ENCODE measurements at places on chromosomes 16 and 17.

- DNase-seq = no peak
Observed at GRCh38 chr17:78868391-78868790, 27.8 kb upstream of the USP36 start.

DNA sequence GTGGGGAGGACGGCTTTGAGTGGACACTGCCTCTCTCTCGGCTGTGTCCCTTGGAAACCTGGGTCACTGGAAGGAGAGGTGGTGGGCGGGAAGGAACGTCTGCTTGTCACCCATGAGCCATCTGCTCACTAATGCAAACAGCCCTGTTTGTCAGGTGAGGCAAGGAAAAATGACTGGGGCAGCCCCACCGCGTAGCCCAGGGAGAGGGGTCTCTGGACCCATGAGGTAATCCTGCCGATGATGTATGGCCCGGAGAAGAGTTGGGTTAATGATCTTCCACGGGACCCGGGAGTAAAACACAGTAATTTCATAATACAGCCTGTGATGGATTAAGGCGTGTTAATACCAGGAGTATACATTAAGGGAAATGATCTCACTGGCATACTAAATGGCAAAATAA is 197.0 kb downstream of the CYLD start:
- no peak for DNase-seq

DNA sequence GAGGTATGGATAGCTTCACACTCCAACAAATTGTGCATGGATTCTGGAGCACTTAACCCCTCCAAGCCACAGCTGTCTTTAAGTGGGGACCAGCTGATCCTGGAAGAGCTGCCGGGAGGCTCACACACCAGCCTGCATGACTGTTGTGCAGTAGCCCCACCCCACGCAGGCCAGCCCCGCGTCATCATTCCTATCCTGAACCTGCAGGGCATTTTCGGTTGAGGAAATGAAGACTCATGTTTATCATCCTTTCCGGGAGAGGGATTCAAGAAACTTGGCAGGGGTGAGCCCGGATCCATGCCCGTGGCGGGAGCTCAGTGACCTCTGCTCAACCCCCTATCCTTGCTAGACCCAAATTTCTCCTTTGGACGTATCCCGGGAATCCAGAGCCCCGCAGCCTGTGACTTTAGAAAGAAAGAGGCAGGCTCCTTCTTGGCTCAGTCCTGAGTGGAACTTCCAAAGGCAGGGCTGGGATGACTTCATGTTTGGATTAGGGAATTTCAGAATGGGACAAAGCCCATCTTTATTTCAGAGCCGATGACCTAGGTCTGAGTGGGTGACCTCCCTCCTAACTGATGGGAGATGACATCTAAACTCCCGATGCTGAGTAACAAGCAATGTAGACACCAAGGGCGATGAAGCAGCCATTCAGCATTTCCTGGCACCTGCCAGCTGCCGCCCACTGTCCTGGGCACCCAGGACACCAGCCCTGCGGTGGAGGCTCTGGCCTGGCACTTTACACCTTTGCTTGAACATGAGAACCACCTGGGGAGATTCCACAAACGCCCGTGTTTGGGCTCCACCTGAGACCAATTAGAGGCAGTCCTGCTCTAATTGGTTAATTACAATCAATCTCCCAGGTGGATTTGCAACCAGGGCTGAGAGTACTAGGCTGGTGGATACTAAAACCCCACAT is 43.3 kb upstream of the CMIP start:
- peak; percentile 64 for DNase-seq

DNA sequence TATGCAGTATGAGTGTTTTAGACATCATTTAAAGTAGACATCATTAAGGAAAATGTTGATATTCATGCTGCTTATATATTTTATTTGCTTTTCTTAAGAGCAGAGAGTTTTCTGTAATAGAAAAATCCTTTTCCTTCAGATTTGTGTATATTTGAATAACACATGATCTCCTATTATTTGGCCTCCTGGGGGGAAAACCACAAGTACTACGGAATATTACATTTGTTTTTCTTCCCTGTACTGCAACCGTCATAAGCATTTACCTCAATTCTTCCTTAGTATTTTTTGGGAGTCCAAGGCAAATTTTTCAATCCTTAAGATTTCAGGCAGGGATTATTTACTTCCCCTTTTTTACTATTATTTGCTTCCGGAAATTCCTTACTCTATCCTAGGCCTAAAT is 6.0 kb downstream of the RSPRY1 start:
- DNase-seq = no peak

GRCh38 chr16:85607321-85607765 is 5.8 kb upstream of the GSE1 start:
- no peak for DNase-seq

GRCh38 chr16:82368041-82368440 is 198.0 kb upstream of the MPHOSPH6 start:
- DNase-seq = no peak
